CD4-positive, alpha-beta T cell treated with Interleukin-6 at 100 ng/mL for 8 hours (primary cell): ENCODE measurements at places on chromosomes 11 and 22.

DNA sequence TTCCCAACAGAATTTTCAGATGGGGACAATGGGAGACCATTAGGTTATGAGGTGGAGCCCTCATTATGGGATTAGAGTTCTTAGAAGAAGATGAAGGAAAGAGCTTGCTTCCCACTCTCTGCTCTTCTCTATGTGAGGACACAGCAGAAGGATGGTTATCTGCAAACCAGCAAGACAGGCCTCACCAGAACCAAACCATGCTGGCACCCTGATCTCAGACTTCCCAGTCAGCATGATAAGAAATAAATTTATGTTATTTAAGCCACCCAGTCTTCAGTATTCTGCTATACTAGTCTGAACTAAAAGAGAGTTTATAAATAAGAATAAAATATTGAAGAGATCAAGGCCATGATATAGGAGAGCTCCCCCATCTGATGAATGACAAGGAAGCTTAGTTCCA is 946.3 kb upstream of the CCDC90B start:
- DNase-seq = no peak

- no peak for DNase-seq
These were observed 27.5 kb upstream of the KRTAP5-7 start for GRCh38 chr11:71499546-71499945.

GRCh38 chr11:100831929-100832494 is 144.9 kb downstream of the ARHGAP42 start:
- DNase-seq = no peak

DNA sequence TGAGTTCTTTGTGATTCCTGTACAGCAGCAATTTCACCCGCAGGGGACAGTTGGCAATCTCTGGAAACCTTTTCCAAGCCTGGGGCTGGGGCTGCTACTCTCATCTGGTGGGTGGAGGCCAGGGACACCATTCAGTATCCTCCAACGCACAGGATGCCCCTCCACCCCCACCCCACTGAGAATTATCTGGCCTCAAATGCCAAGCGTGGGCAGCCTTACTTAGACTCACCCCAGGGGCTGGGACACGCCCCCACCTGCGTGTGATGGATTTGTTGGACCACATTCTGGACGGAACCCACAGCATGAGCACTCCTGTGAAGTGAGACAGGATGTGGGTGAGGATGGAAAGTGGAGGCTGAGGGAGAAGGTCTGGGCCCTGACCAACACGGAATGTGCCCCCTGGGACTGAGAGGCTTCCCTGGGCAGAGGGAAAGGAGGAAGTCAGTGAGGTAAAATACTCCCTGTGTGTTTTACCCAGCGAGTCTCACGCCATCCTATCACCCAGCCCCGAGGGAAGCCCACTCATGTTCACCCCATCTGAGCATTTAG is 13.7 kb downstream of the RASD2 start:
- no peak for DNase-seq

DNA sequence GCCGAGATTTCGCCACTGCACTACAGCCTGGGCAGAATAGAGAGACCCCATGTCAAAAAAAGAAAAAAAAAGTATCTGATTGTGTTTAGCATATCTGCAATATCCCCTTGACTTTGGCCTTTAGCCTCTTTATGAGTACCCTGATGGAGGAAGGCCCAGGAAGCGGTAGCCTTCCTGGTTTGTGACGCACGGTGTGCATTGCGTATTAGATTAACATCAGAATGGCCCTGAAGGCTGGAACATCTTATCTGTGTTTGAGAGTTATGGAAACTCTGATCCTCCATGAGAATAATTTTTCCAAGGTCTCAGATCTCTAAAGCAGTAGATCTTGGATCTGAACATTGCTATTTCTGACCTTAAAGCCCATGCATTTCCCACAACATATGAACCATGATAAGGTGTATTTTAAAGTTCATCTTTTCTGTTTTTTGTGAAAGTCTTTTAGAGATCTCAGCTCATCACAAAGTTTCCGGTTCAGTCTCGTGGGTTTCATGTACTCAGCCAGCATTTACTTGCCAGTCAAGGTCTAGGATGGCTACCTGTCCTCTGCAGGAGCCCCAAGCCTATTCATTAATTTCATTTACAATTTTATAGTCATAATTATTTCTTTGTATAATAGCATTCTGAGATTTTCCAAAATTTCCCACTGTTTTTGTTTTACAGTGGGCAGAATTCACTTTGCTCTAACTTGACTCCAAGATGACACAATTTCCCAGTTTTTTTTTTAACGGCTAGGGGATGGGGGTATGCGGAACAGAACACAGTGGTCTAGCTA is 605 bp upstream of the FDX1 start:
- DNase-seq = peak; percentile 11

DNA sequence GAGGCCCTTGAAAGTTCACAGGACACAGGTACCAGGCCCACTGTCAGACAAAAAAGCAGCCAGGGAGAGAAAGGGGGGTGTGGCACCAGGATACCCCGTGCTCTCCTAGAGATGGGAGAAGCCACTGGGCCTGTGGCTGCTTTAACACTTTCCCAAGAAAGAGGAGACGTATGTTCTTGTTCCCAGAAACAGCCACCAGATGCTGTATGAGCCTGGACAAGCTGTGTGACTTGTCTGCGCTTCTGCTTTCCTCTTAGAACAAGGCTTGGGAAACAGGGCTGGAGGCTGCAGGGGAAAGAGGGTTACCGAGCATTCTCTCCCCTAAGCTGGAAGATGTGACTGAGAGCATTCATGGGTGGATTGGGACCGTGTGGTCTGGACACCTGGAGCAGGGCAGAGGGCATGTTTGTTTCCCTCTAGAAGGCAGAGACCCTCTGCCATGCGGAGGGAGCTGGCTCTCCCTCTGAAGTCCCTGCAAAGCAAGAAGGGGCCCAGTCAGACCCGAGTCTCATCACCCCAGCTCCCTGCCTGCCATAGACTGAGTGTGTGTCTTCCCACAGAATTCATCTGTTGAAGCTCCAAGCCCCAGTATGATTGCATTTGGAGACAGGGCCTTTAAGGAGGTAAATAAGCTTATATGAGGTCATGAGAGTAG is 74.1 kb downstream of the TRIM29 start:
- no peak for DNase-seq

DNA sequence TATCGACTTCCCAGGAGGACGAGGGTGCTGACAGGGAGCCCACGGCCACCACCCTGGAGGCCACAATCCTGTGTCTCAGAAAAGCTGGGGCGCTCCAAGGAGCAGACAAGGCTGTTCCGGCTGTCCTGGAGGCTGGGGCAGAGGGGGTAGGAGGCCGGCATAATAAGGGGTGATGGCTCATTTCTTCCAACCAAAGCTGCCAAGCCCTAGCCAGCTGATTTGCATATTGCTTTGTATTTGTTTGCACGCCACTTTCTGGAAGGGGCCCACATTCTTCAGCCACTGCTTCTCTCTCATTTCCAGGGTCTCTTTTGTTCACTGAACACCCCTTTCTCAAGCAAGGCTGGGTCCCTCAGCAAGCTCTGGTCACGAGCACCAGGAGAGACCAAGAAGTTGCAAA is 4.7 kb downstream of the PDE2A start:
- no peak for DNase-seq

DNA sequence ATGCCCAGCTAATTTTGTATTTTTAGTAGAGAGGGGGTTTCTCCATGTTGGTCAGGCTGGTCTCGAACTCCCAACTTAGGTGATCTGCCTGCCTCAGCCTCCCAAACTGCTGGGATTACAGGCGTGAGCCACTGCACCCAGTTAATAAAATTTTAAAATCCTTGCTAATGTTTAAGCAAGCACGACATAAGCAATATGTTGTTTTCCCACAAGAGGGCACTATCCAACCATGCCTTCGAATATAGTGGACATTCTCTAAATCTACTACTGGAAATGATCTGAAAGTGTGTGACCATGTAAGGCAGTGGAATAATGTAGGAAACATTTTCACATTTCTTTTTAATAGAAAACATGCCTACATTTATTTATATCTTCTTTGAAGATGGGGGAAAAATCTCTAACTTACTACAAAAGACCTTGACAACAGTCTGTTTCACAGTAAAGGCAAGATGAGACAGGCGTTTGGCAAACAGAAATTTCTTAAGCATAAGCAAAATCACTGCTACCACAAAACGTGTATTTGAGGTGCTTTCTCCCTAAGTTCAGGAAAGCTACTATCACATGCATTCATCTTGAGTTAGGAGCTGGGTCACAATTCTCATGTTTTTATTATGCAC is 38.2 kb downstream of the PITPNB start:
- peak; percentile 29 for DNase-seq

DNA sequence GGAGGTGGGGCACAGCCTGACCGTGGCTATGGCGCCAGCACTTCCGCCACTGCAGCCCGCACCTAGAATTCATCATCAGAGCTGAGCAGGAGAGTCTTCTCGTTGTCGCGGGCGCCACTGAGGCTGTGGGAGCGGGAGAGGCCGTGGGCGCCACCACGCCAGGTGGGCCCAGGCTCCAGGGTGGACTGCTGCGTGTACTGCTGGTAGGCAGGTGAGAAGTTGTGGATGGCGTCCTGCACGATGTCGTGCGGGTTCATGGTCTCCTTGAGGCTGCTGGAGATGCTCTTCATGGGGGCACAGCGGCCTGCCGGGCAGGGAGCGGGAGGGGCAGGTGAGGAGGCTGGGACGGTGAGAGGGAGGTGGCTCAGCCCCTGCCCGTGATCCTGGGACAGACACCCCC is 19.6 kb downstream of the MAFF start:
- no peak for DNase-seq

- no peak for DNase-seq
These were observed 110.9 kb upstream of the BLID start for GRCh38 chr11:122226810-122227379.

DNA sequence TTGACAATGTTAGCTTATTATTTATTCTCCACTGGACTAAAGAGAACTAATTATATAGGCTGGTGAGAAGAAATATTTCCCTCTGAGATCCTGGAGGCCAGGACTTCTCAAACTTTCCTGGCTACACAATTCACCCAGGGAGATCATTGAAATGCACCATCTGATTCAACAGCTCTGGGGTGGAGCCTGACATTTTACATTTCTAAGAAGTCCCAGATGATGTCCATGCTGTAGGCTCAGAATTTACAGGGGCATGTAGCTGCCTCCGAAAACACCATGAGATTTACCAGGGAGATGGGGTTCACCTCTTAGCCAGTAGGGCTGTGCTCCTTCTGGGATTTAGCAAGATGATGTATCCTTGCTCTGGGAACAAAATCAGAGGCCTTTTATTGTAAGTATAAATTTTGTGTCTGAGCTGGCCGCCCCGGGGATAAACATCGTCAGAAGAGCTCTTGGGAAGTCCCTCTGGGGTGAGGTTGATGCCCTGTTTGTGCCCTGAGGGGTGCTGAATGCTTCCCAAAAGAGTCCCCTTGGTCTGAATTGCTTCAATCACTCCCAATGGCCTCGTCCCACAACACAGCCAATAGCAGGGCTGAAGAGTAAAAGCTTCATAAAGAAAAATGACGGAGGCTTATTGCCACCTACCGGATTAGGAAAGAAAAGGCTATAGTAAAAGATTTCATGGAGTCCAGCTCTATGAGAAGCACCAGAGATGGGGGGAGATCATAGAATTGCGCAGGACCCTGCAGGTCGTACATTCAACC is 33.4 kb upstream of the API5 start:
- DNase-seq = no peak

DNA sequence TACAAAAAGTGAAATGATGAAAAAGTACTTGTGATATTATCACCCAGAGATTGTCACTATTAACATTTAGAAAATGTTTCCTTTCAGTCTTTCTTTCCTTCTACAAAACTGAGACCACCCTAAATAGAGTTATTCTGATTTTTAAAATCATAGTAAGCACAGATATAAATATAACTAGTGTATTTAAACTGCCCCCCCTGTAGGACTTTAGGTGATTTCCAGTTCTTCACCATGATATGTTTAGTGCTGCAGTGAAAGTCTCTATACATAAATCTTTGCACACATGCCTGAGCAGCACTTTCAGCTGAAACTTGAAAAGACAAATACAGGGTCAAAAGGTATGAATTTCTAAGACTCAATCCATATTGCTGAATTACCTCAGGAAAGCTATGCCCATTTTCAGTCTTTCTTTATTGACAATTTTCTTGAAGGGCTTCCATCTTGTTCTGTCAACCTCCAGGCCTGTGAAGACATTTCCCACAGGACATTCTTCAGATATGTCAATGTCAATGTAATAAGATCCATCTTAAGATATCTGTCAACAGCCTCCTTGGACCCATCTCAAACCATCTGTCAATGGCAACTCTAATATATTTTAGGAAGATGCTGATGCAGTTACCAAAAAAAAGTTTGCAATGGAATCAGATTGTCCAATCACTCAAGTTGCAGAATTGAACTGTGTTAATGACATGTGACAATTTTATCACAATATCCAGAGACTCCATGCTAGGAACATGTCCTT is 30.8 kb upstream of the LDLRAD3 start:
- DNase-seq = no peak

DNA sequence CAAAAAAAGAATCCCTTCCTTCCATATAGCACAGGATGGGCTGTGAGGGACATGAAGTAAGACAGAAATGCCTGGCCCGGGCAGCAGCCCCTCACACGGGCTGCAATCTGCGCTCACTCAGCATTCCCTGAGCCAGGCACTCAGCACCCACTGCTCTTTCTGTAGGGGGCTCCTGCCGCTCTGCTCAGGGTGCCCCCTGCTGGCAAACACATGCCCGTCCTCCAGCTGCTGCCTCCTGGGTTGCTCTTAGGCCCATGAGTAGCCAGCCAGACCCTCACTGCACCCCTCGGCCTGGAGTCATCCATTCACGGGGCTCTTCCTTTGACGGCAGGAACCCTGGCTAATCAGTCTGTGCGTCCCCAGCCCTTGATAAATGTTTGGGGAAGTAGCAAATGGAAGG is 6.9 kb downstream of the MCAT start:
- DNase-seq = peak; percentile 33

DNA sequence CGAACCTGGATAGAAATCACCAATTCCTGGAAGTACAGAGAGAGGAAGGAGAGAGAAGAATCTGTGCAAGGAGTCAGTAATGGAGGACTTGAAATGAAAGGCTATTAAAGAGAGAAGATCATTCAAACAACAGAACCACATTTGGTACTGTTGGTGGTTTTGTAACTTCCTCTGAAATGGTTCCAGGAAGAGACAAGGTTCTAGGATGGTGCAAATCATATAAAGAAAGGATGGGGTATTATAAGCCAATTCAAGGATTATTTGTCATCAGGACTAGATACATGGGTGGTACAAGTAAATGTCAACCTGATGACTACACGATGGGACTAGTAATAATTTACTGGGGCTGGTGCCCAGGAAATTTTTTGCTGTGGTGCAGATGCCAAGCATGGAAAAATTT is 28.9 kb upstream of the TMA7B start:
- DNase-seq = no peak
